Activated CD4-positive, alpha-beta T cell treated with anti-CD3 and anti-CD28 coated beads for 36 hours (primary cell): ENCODE measurements at places on chromosomes 2 and 18. TPM values are rescaled to one million over a fixed set of nuclear protein-coding genes. Genes with fewer than 3 reads are reported as not detected.

Gene NCKAP5
- total RNA-seq = not detected

Gene SPDYA
- total RNA-seq = 1.2 TPM

DNA sequence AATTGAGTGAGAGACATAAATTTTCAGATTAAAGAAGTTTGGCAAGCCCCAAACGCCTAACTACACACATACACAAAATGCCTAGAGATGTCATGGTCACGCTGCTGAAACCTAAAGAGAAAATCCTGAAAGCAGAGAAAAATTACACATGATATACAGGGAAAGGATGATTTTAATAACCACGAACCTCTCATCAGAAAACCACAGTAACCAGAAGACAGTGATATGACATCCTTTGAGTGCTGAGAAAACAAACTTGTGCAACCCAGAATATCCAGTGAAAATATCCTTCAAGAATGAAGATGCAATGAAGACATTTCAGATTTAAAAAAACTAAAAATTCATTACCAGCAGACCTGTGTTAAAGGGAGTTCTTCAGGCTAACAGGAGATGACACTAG, 122.4 kb upstream of the LMAN1 start:
- no peaks in the 10 kb centered on the region for H3K36me3 ChIP-seq
- peaks cover 4% of the 10 kb centered on the region for H3K27me3 ChIP-seq
- no peak for DNase-seq
- H3K4me1 ChIP-seq = no peaks in the 10 kb centered on the region
- H3K4me3 ChIP-seq = no peak overlapping the region
- no peak overlapping the region for H3K27ac ChIP-seq

GRCh38 chr2:64760128-64760527, 106.4 kb upstream of the SERTAD2 start:
- no peak overlapping the region for H3K27ac ChIP-seq
- no peaks in the 10 kb centered on the region for H3K36me3 ChIP-seq
- peaks cover 11% of the 10 kb centered on the region for H3K4me1 ChIP-seq
- H3K27me3 ChIP-seq = no peaks in the 10 kb centered on the region
- DNase-seq = no peak

GRCh38 chr18:29188760-29189159, 1011.8 kb upstream of the CDH2 start:
- H3K27me3 ChIP-seq = no peaks in the 10 kb centered on the region
- no peak for DNase-seq
- no peak overlapping the region for H3K4me3 ChIP-seq
- H3K27ac ChIP-seq = no peak overlapping the region
